ENCODE measurements at places on chromosomes 11 and 22. TPM values are rescaled to one million over a fixed set of nuclear protein-coding genes. Genes with fewer than 3 reads are reported as not detected.

- DNase-seq: no peak
Observed at GRCh38 chr11:118341815-118342489, 553 bp downstream of the CD3D start.

DNA sequence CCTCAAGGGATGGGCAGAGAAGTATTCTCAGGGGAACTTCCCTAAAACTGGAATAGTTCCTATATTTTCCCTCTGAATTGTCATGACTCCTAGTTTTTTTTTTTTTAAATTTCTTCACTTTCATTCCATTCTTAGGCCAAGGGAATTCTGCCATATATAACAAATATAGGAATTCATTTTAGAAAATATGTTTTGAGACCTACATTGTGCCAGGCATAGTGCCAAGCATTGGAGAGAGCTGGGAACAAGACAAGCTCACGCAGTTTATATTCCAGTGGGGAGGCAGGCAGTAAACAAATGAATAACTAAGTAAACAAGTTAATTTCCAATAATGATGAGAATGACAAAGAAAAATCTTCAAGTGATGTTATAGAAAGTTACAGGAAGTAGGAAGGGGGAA lies 2.6 kb upstream of the NPTXR start:
- no peak for DNase-seq

GRCh38 chr11:68191661-68192579 lies 21.2 kb downstream of the KMT5B start:
- no peak for DNase-seq

DNA sequence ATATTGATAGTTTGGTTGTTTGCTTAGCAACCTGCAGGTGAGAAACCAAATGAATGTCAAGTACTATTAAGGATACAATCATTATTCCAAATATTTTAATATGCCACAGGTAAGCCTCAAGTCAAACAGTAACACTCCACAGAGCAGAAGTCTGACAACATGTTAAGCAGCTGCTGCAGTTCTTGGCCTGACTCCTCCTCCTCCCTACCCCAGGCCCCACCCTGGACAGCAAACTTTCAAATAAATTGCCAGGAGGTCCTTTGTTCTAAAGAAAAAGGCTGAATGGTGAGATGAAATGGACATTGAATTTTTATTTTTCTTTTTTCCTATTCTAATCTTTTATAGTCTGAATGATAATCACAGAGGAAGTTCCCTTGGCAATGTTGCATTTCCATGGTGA lies 260.0 kb upstream of the POU2AF2 start:
- no peak for DNase-seq

- DNase-seq: no peak
Observed at GRCh38 chr11:34860518-34860917, 55.7 kb downstream of the APIP start.

- DNase-seq: no peak
Observed at GRCh38 chr11:22976146-22976545, 115.9 kb upstream of the CCDC179 start.

TIMM10 gene
- 65.7 TPM for polyA plus RNA-seq

DNA sequence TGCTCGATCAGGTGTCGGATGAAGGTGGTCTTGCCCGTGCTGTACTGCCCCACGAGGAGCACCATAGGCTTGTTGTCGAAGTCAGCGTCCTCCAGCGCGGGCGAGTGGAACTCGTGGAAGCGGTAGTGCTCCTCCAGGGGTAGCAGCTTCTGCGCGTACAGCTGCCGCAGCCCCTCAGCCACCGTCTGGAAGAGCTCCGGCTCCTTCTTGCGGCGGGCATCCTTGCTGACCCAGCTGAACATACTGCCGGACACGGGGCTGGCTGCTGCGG lies 263 bp downstream of the EHD1 start:
- DNase-seq: no peak

- no peak for DNase-seq
Observed at GRCh38 chr11:59754494-59754858, 700 bp upstream of the STX3 start.

ESRRA gene
- 25.9 TPM for polyA plus RNA-seq

FAM180B gene
- not detected for polyA plus RNA-seq

CNTF gene
- 0.96 TPM for polyA plus RNA-seq

CDC42BPG gene
- 2.2 TPM for polyA plus RNA-seq

DNA sequence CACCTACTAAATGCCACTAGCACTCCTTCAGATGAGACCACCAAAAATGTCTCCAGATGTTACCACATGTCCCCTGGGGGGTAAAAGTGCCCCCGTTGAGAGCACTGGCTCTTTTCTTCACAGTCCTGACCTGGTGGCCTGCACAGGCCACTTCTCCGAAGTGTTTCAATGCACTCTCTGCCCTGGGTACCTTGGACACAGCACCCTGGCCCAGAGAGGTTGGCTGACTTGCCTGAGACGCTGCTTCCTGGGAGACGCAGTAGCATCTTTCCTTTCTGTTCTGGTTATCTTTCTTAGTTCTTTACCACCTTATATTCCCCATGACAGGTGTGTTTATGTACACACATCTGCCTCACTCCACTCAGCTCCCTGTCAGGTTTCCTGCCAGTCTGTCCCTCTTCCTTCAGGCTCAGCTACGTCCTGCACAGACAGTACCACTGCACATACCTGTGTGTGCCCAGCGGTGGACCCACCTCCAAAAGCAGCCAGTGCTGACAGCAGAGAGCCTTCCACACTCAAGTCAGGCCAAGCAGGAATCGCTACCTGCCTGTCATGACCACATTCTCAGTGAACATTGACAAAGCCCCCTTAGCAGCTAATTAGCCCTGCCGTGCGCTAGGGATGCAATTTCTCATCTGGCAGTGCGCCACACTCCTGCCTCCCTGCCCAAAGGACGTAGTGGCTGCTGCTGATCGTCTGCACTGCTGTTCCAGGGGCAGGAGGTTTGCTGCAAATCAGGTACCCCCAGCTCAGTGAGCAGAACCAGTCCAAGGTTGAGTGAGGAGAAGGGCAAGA lies 39.0 kb downstream of the FAM83F start:
- no peak for DNase-seq

KCTD17 gene
- polyA plus RNA-seq: 16.3 TPM

TMPRSS5 gene
- polyA plus RNA-seq: 0.06 TPM

DNA sequence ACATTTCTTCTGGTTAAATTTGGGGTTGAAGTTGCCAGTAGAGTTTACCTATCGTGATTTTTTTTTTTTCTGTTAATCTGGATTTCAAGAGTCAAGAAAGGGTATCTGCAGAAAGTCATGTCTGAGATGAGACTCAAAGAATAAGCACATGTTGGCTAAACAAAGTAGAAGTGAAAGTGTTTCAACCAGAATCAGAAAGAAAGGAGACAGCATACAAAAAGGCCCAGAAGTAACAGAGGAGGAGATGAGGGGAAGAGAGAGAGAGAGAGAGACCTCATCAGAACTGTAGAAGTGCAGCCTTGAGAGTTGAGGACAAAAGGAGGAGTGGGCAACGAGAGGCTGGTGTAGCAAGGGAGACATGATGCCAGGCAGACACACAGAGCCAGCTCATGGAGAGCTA lies 54.9 kb downstream of the SVIP start:
- DNase-seq: no peak

DNA sequence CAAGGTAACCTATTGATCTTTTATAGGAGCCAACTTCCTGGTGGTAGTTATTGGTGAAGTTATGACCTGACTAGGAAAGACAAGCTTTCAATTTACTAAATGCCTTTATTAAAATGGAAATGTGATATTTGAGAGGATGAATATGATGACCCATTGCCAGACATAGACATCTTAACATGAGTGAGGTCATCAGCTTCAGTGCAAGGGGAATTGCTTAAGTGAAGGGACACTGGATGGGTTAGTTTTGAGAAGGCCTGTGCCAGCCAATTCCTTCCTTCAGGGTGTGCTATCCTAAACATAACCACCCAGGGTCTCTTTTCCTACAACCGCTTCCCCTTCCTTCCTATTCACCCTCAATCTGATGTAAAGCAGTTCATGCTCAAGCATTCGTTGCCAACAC lies 21.5 kb downstream of the NAV2 start:
- no peak for DNase-seq

DNA sequence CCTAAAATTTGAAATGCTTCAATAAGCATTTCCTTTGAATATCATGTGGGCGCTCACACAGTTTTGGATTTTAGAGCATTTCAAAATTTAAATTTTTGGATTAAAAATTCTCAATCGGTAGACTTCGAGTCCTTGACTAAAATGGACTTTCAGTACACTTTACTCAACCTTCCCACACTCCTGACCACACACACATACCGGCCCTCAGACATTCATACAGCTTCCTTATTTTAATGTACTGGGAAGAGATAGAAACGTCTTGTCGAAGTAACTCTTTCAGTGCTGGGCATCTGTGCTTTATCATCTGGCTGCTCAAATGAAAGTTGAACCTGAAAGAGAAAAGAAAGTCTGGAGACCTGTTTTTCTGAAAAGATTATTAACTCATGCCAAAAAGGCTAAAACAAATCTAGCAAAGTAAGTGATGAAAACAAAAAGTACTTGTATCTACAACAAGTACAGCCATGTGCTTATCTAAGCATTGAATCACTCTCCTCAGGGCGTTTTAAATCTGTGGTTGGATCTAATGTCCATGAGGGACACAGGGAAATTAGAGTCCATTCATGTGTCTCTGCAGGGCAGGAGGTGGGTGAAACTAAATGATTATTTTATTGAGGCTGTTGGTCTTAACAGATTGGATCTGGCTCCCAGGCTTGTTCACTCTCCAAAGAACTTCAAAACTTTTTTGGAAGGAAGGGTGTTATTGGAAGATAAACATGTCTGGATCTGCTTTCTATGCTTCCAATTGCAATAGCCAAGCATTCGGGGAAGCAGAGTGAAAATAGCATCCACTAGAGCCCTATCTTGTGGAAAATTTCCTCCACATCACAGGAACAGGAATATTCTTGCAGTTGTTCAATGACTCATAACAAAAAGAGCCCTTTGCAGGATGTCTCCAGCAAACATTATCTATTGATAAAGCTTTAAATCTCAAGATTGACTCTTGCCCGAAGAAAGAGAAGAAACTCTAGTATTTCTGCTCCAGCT lies 47.0 kb downstream of the CARD18 start:
- no peak for DNase-seq

GRCh38 chr11:110447343-110447742 lies 17.6 kb downstream of the FDX1 start:
- DNase-seq: no peak

- peak; percentile 23 for DNase-seq
Observed at GRCh38 chr11:26227301-26227746, 104.6 kb upstream of the ANO3 start.

DNA sequence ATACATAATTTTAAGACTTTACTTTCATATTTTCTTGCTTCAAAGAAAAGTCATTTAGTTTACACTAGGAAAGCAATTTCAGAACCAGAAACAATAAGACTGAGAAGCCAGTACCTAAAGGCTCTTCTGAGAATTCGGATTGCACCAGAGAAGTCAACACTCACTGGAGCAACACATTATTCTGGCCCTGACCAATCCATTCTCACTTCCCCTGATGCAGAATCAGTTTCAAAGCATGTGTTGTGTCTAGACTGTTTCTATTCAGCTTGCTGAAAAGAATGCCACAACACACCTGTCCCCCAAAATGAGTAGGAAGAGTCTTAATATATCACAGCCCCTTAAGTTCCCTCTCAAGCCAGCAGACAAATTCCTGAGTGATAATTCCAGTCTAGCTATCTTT lies 1074.3 kb upstream of the TENM4 start:
- no peak for DNase-seq

DNA sequence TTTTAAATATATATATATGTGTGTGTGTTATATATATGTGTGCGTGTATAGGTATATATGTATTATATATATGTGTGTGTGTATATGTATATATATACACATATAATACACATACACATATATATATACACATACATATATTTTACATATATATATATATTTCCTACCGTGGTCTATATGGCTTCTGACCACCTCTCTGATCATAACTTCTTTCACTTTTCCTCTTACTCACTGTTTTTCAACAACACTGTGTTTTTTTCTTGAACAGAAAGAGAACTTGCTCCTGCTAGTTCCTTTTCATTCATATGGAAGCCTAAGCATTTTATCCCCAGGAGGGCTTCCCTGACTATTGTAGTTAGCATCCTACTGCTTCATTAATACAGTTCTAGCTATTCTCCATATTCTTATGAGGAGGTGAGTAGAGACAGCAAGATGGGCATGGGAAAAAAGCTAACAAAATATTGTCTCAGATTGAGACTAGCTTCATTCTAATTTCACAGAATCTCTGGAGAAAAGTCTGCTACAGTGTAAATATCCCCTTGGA lies 38.5 kb upstream of the CTSC start:
- DNase-seq: no peak

DNA sequence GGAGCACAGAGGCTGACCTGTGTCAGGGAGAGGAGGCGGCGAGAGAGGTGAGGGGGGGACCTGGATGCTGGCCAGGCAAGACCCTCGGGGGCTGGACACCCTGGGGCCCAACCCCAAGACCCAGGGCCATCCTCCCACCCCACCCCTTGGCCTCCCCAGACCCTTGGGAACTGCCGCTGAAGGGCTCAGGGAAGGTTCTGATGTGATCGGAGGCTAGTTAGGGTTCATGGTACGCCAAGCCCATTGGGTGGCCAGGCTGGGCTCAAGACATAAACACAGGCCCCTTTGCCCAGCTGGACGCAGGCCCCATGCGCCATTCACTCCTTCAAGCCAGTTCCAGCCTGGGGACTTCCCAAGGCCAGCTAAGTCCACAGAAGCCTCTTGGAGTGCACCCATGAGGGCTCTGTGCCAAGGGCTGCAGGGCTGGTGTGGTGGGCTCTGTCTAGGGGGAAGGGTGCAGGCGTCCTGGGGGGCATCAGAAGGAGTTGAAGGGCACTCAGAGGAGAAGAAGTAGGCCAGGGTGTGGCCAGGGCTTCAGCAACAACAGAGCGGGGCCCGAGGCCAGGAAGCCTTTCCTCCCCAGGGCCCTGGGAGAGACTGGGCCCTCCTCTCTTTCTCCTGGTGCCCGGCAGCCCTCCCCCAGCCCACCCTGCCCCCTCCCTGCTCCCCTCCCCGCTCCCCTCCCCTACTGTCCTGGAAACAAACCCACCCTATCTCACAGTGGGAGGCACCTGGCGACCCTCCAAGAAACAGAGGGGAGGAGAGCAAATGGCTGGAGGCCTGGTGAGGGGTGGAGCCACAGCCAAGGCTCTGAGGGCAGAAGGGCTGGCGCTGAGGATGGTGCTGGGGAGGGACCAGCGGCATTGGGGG lies 12.9 kb downstream of the TSPAN32 start:
- DNase-seq: no peak

DNA sequence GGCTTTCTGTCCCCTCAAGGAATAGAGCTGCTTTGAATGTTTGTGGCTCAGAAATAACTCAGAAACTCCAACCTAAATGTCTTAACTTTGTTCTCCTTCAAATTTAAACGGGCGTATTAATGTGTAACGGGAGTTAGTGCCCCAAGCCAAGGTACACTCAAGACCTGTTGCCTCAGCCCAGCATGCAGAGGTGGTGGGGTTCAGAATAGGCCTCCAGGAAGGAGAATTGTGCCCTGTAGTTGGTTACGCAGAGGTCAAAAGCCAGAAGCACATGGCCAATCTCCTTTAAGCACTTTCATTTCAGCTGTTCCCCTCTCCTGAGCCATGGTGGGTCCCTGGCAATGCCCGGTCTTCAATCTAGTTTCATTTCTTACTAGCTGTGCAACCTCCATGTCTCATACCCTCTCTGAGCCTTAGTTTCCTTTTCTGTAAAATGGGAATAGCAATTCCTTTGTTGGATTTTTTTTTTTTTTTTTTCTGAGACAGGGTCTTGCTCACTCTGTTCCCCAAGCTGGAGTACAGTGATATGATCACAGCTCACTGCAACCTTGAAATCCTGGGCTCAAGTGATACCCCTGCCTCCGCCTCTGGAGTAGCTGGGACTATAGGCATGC lies 4.2 kb downstream of the HMOX1 start:
- DNase-seq: no peak

MFRP gene
- polyA plus RNA-seq: not detected

EXT2 gene
- 168 TPM for polyA plus RNA-seq

GRCh38 chr11:2584812-2585565 lies 114.8 kb downstream of the KCNQ1OT1 start:
- no peak for DNase-seq

POU2AF1 gene
- polyA plus RNA-seq: not detected

Data from keratinocyte (primary cell).